ENCODE measurements at places on chromosomes 6 and 20.

GRCh38 chr6:152309648-152310047 lies 327.5 kb downstream of the SYNE1 start:
- no peak for DNase-seq

DNA sequence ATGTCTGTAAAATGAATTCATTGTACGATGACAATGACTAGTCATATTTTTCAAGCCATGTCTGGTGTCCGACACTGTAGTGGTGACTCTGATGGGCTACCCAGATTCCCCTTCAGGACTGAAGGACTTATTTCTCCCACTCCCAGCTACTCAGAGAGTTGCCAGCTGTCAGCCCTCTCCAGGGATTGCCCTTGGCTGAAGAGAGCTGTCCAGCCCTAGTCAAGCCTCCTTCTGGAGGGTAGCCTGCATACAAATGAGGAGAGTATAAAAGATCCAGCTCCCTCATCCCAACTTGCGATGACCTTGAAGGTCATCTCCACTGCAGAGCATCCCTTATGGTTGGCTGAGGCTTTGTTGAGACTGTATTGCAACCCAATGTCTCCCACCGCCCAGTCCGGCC lies 29.9 kb downstream of the JPH2 start:
- no peak for DNase-seq

GRCh38 chr20:10897336-10897735 lies 223.5 kb upstream of the JAG1 start:
- DNase-seq: no peak

DNA sequence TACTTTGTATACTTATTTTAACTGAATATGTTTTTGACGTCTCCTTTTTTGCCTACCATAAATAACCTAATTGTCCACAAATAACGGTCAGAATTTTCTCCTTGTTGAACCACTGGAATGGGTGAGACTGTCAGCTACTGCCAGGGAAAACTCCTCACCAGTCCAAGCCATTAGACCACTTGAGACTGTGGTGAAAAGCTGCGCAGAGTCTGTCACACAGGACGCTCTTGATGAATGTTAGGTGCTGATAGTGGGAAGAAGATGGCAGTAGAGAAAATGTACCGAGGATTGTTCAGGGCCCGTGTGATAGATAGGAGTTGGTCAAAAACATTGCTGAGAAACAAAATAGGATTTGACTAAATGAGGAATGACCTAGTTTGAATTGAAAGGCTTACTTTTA lies 75.6 kb upstream of the KIF25 start:
- no peak for DNase-seq

- no peak for DNase-seq
Observed at GRCh38 chr6:12371641-12372146, 81.5 kb downstream of the EDN1 start.

DNA sequence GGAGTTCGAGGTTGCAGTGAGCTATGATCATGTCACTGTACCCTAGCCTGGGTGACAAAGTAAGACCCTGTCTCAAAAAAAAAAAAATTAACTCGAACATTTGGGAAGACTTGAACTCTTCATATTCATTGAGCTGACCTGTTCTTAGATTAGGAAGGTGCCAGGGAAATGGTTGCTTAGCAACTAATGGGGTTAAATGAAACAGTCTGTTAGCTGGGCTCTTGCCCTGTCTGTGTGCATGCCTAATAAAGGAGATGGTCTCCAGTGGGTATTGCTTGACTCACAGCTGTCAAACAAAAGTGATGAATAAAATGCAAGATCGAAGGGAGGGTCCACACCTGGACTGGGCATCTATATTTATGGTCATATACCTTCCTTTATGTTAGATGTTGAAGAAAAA lies 101.8 kb downstream of the KLHL32 start:
- no peak for DNase-seq

GRCh38 chr20:48877304-48877703 lies 44.2 kb upstream of the ARFGEF2 start:
- no peak for DNase-seq

- no peak for DNase-seq
Observed at GRCh38 chr20:59945175-59945574, 5.0 kb downstream of the FAM217B start.

GRCh38 chr20:53080687-53080962 lies 108.5 kb downstream of the TSHZ2 start:
- DNase-seq: no peak

DNA sequence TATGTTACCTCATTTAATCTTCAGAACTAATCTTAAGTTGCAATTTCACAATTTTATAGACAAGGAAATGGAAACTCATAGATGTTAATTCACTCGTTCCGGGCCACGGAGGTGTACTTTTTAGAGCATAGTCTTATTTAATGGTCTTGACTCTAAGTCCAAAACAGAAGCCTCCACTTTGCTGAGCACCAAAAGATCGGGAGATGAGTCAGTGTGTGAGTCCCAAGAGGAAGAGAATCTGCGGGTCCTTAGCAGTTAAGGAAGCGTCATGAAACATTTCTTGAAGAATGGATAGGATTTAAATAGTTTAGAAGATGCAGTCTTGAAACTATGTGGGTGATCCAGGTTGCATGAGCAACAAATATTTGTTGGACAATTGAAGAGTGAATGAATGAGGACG lies 231.8 kb upstream of the QKI start:
- no peak for DNase-seq

- DNase-seq: no peak
Observed at GRCh38 chr6:131867744-131868143, 59.9 kb downstream of the ENPP1 start.

All from activated naive CD4-positive, alpha-beta T cell (primary cell).